ENCODE measurements at places on chromosomes 3 and 15.

GRCh38 chr3:151351219-151351618 lies 21.9 kb upstream of the P2RY13 start:
- no peak for DNase-seq

GRCh38 chr3:56591262-56591661 lies 34.3 kb downstream of the CCDC66 start:
- no peak for DNase-seq

DNA sequence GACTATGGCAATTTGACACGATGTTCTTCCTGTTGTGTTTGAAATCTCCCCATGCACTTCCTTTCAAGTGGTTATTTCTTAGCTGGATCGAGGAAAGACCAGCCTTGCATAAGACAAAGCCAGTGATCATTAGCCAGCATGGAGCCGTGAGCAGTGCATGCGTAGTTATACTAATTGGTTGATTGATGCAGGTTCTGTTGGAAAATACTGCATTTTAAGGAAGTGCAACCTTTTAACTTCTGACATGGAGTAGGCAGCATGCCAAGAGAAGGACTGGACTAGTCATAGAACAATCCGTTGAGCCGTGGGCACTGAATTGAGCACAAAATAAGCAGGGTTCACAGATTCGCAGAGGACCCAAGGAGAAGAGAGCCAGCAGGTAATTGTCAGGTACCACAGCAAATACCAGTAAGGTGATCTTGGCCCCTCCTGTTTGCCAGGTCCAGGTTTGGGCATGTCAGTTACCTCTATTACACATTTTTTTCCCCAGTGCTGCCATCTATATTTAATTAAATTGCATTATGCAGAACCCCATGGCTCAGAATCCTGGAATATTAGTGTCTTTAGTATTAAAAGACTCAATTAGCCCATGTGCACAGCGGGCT lies 29.0 kb upstream of the BCL6 start:
- DNase-seq = no peak

DNA sequence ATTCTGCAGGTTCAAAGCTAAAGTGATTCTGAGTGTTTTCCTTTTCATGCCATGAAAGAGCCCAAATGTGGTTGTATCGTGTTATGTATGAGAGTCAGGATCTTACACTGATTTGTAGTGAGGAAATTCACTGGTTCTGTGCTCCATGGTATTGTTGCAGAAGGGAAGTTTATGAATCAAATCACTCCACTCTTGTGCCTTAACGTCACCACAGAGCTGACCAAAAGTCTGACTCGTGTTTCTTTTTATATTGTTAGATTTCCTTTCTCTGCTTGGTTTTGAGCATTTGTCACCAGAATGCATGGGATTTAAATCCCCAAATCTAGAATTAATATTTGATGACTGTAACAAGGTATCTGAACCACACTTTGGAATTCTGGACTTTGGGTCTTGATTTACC lies 29.1 kb upstream of the SLC30A4 start:
- DNase-seq = no peak

- no peak for DNase-seq
Measured at GRCh38 chr15:32867313-32867626, 149.5 kb downstream of the GREM1 start.

- peak; percentile 60 for DNase-seq
Measured at GRCh38 chr3:15108082-15108545, 9.2 kb upstream of the RBSN start.

DNA sequence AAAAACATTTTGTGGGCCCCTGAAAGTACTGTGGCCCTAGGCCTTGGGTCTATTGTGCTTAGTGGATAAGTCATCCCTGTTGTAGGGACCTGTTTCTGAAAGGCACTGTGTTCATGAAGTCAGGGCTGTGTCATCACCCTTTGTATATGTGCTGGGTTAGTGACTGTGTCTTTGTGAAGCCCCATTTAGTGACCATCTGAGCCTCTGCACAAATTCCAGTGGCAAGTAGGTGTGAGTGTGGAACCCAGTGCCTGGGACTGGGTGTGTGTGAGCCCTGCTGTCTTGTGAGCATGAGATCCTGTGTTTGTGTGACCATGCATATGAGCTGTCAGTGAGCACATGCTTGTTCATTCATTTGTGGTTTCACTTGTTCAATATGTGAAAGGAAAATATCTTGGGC lies 1.2 kb upstream of the HYAL1 start:
- DNase-seq = no peak

DNA sequence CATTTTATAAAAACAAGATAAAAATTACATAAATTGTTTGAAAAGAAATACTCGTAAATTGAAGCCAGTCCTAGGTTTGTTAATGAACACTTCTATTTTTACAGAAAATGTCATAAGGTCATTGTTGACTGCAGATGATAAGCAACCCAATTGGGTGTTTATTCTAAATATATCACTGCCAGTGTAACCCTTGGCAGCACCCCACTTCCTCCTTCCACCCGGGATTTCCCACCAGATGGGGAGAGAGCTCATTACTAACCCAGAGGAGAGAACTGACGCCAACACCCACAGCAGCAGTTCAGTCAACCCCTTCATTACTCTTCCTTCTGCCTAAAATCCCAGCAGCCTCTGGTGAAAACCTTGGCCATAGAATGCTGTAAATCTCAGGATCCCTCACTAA lies 307.6 kb downstream of the GAP43 start:
- no peak for DNase-seq

DNA sequence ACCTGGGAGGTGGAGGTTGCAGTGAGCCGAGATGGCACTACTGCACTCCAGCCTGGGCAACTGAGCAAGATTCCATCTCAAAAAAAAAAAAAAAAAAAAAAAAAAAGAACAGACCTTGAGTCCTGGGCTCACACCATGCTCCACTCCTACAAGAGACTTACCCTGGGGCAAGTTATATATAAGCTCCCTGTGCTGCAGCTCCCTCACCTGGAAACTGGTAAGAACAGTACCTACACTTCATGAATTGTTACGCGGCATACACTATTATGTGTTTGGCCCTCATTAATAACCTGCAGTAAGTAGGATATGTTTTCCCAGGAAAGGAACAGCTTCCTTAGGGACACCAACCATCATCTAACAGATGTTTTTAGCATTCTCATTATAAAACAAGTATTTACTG lies 119.6 kb downstream of the FMN1 start:
- no peak for DNase-seq

GRCh38 chr3:48535578-48535977 lies 21.0 kb downstream of the PFKFB4 start:
- no peak for DNase-seq

DNA sequence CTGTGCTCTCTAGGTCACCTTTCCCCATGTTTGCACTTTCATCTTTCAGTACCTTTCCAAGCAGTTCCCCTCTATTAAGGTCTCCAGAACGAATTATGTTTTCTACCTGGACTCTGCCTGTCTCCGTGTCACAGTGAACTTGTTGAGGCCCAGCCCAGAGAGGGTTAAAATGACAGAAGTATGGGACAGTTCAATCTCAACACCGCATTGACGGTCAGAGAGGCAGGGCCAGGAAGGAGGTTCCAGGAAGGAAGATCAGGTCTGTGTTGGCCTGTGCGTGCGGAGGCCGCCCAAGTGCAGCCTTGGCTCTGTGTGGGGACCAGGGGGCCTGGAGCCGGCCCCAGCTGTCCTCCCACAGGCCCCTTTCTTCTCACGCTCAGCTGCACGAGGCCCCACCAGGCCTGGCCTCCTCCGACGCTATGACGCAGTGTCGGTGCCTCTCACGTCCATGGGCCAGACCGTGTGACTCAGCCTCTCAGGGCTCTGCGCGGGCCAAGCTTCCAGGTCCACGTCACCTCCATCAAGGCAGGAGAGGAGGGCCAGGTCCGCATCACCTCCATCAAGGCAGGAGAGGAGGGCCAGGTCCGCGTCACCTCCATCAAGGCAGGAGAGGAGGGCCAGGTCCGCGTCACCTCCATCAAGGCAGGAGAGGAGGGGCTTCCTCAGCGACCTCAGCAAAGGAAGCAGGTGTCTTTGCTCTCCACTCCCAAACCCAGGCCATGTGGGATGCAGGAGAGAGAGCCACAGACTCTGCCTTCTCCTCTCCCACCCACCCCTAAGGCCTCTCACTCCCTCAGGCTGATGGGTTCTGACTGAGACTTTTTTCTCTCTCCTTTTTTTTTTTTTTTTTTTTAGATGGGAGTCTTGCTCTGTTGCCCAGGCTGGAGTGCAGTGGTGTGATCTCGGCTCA lies 83.1 kb downstream of the CPN2 start:
- DNase-seq = no peak

DNA sequence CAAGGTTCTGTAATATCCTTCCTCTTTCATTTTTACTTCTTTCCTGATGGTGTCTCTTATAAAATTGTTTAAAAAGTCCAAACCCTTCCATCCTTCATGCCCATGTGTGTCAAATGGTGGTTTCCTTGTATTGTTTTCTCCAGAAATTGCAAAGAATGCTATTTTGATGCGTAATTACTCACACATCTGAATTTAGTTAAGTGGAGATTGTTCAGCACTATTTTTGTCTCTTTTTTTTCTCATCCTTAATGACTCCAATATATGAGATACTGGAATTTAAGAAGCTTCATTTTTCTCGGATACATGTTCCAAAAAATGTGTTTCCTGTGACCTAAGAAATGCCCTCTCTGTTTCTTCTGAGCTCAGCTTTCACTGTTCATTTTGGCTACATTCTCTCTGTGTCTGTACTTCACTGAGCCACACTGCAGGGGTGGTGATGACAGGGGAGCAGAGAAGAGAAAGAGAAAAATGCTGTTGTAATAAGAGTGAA lies 799.8 kb downstream of the DIPK2A start:
- DNase-seq = no peak

- DNase-seq = no peak
Measured at GRCh38 chr15:90930861-90931574, 1.3 kb downstream of the HDDC3 start.

- DNase-seq = no peak
Measured at GRCh38 chr3:46681387-46681786, 12.1 kb downstream of the ALS2CL start.

- peak; percentile 77 for DNase-seq
Measured at GRCh38 chr3:71130471-71131374, 452.8 kb downstream of the FOXP1 start.

GRCh38 chr15:63565536-63566186 lies 31.5 kb upstream of the FBXL22 start:
- DNase-seq = no peak

DNA sequence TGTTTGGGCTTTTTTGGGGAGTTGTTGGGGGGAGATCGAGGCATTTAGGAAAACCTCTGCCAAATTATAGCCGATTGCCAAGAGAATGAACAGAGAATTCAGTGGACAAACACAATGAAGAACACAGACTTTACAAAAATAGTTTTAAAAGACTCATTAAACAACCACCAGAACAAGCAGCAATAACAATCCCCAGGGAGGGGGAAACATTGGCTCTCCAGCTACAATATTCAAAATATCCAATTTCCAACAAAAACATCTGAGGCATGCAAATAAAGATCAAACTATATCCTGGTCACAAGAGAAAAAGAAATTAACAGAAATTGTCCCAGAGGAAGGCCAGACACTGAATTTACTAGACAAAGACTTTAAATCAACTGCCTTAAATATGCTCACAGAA lies 24.5 kb upstream of the ANKRD28 start:
- DNase-seq = no peak

GRCh38 chr15:69096196-69096595 lies 64.2 kb upstream of the GLCE start:
- DNase-seq = no peak

DNA sequence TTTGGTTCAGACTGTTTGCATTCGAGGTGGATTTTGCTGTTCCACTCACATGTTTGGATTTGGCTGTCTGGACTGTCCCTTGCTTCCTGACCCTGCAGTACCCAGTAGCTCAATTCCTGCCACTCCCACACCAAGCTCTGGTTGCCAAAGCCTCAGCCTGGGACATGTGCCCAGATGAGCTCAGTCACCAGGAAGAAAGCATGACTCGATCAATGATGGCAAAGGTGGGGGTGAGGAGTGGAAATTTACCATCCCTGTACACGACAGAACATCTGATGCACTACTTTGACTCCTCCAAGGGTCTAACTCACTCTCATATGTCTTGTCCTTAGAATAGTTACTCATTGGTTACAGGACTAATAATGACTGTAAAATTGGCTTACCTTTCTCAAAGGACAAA lies 45.2 kb downstream of the ZNF385D start:
- DNase-seq = no peak

DNA sequence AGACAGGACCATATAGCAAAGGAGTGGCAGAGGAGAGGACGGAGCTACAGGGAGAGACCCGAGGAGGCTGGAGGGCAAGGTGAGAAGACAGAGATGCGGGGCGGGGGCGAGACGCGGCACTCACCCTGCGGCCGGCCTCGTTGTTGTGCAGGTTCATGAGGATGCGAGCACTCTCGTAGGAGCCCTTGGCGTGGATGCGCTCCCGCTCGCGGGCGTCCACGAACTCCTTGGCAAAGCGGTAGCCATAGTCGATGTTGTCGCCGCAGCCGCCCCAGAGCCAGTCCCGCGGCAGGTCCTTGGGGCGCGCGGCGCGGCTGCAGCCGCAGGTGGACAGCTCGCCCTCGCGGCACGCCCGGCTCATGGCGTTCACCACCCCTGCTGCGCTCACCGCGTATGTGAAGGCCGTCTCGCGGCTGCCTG lies 12.9 kb downstream of the WNT5A start:
- no peak for DNase-seq

Measured in Jurkat, Clone E6-1 (cell line).